ENCODE measurements at places on chromosomes 7 and 10. TPM values are rescaled to one million over a fixed set of nuclear protein-coding genes. Genes with fewer than 3 reads are reported as not detected.

DNA sequence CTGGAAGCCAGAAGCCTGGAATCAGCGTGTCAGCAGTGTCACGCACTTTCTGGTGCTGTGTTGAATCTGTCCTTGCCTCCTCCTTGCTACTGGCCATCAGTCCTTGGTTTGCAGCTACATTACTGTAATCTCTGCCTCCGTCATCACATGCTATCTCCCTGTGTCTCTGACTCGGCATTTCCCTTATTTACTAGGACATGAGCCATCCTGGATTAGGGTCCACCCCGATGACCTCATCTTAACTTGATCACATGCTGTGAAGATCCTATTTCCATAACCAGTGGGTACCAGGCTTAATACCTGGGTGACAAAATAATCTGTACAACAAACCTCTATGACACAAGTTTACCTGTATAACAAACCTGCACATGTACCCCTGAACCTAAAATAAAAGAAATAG, 518.0 kb upstream of the KLF6 start:
- H3K4me1 ChIP-seq, result peaks cover 13% of the 10 kb centered on the region
- no peaks in the 10 kb centered on the region for H3K36me3 ChIP-seq
- H3K4me3 ChIP-seq, result no peak overlapping the region
- no peak for DNase-seq

GRCh38 chr7:129607471-129608120, 3.9 kb upstream of the NRF1 start:
- DNase-seq, result no peak
- H3K36me3 ChIP-seq, result no peaks in the 10 kb centered on the region
- no peak overlapping the region for H3K27ac ChIP-seq
- H3K4me3 ChIP-seq, result no peak overlapping the region

DNA sequence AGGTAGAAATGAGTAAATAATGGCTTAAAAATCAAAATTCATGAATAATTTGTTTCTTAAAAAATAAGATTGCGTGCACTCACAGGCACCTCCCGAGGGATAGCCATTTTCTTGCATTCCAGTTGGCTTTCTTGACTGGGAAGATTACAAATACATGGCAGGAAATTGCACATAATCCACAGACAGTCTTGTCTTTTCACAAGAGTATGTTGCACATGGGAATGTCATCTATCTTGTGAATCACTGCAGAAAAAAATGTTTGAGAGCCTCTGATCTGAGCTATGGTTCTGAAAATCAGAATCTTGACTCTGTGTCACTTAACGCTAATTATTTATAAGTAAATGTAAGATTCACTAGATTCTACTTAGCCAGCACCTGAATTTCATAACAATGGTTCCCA, 74.1 kb upstream of the PRKG1 start:
- H3K27ac ChIP-seq, result no peak overlapping the region
- no peak for DNase-seq
- no peak overlapping the region for H3K4me3 ChIP-seq
- H3K27me3 ChIP-seq, result no peaks in the 10 kb centered on the region
- H3K4me1 ChIP-seq, result no peaks in the 10 kb centered on the region

GRCh38 chr7:82019551-82020475, 250.0 kb upstream of the HGF start:
- no peaks in the 10 kb centered on the region for H3K27me3 ChIP-seq
- peaks cover 30% of the 10 kb centered on the region for H3K4me1 ChIP-seq
- no peaks in the 10 kb centered on the region for H3K36me3 ChIP-seq
- no peak for DNase-seq

Gene EVX1
- total RNA-seq, result not detected

- no peaks in the 10 kb centered on the region for H3K4me1 ChIP-seq
- H3K27me3 ChIP-seq, result no peaks in the 10 kb centered on the region
- no peak for DNase-seq
- peak overlapping the region; percentile 79 for H3K27ac ChIP-seq
- H3K4me3 ChIP-seq, result no peak overlapping the region
Observed at GRCh38 chr10:5970527-5970926, 6.8 kb downstream of the IL15RA start.

- H3K27ac ChIP-seq, result no peak overlapping the region
- H3K27me3 ChIP-seq, result no peaks in the 10 kb centered on the region
- H3K36me3 ChIP-seq, result peaks cover 21% of the 10 kb centered on the region
Observed at GRCh38 chr7:42046483-42046882, 190.5 kb downstream of the GLI3 start.

DNA sequence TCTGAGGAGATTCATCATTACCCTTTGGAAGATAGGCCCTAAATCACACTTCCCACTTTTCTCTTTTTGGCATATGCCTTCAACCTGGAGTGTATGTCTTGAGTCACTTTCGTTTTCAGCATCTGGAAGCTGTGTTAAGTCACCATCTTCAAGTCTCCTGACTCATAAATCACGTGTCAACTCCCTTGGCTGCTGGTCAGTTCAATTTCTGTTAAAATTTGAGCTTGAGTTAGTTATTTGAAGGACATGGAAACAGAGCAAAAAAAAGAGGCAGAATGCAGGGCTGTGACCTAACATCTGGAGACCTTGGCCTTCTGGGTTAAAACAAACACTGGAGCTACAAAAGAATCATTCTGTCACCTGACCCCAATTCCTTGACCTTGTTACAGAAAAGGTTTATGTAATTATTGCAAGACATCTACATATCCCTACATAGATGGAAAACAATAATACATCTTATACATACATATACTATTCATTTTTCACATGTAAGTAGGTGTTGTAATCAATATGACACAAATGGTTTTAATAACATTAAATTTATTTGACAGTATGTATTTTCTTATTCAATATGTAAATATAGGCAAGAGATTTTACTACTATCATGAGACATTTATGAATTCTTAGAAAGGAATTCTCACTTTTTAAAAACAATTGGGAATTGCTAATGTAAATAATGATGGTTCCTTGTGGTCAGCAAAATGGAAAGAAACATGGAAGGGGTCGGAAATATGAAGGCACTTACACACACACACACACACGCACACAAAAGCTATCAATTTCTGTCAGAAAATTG, 169.7 kb upstream of the PHYHIPL start:
- peak overlapping the region; percentile 12 for H3K27ac ChIP-seq
- H3K36me3 ChIP-seq, result no peaks in the 10 kb centered on the region
- H3K4me1 ChIP-seq, result no peaks in the 10 kb centered on the region
- H3K27me3 ChIP-seq, result no peaks in the 10 kb centered on the region

- DNase-seq, result no peak
- no peaks in the 10 kb centered on the region for H3K4me1 ChIP-seq
- H3K4me3 ChIP-seq, result no peak overlapping the region
- no peaks in the 10 kb centered on the region for H3K36me3 ChIP-seq
- no peak overlapping the region for H3K27ac ChIP-seq
Observed at GRCh38 chr7:15389073-15389472, 172.7 kb downstream of the AGMO start.

Gene PLXNA4
- total RNA-seq, result 13.6 TPM

Gene HABP2
- not detected for total RNA-seq

GRCh38 chr7:19728716-19729115, 19.9 kb upstream of the POLR1F start:
- no peak overlapping the region for H3K4me3 ChIP-seq
- no peaks in the 10 kb centered on the region for H3K27me3 ChIP-seq
- H3K4me1 ChIP-seq, result no peaks in the 10 kb centered on the region
- H3K36me3 ChIP-seq, result no peaks in the 10 kb centered on the region
- no peak for DNase-seq

DNA sequence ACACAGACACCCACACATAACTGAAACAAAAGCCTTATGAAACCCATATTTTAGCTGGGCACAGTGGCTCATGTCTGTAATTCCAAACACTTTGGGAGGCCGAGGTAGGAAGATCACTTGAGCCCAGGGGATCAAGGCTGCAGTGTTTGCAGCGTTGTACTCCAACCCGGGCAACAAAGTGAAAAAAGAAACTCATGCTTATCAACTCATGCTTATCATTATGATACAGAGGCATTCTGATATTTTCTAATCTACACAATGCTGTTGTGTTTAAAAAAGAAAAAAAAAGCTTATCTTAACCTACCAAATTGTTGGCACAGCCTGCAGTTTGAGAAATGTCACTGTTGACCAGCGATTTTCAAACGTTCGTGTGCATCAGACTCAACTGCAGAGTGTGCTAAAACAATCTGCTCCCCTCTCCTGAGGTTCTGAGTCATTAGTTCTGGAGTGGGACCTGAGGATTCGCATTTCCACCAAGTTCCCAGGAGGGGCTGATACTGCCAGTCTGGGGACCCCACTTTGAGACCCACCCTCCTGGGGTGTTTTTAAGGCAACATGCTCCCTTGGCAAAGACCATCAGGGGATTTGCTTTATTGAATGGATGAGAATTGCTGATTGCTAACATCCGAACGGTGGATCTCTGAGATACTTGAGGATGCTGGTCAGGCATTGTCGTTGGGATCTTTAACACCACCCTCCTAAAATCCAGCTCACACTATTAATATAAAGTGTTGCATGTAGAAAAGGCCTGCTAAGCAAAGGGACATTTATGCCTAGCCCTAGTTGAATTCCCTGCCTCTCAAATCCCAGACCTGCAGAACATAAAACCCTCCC, 16.2 kb downstream of the CHST3 start:
- H3K27me3 ChIP-seq, result no peaks in the 10 kb centered on the region
- peak overlapping the region; percentile 68 for H3K27ac ChIP-seq
- no peak for DNase-seq
- no peaks in the 10 kb centered on the region for H3K36me3 ChIP-seq

Gene CYP26A1
- not detected for total RNA-seq

- no peak overlapping the region for H3K27ac ChIP-seq
- H3K4me3 ChIP-seq, result no peak overlapping the region
- no peaks in the 10 kb centered on the region for H3K27me3 ChIP-seq
- no peaks in the 10 kb centered on the region for H3K36me3 ChIP-seq
- peaks cover 7% of the 10 kb centered on the region for H3K4me1 ChIP-seq
Observed at GRCh38 chr7:15848901-15849300, 162.4 kb upstream of the MEOX2 start.

GRCh38 chr7:28208506-28208905, 27.9 kb upstream of the JAZF1 start:
- H3K4me3 ChIP-seq, result no peak overlapping the region
- DNase-seq, result no peak
- H3K4me1 ChIP-seq, result no peaks in the 10 kb centered on the region
- H3K27me3 ChIP-seq, result peaks cover 3% of the 10 kb centered on the region
- H3K36me3 ChIP-seq, result no peaks in the 10 kb centered on the region
- no peak overlapping the region for H3K27ac ChIP-seq

GRCh38 chr7:25132430-25132829, 7.4 kb upstream of the CYCS start:
- H3K27me3 ChIP-seq, result no peaks in the 10 kb centered on the region
- no peaks in the 10 kb centered on the region for H3K4me1 ChIP-seq
- H3K27ac ChIP-seq, result no peak overlapping the region
- H3K36me3 ChIP-seq, result no peaks in the 10 kb centered on the region

Gene ZNF117
- 3.2 TPM for total RNA-seq

DNA sequence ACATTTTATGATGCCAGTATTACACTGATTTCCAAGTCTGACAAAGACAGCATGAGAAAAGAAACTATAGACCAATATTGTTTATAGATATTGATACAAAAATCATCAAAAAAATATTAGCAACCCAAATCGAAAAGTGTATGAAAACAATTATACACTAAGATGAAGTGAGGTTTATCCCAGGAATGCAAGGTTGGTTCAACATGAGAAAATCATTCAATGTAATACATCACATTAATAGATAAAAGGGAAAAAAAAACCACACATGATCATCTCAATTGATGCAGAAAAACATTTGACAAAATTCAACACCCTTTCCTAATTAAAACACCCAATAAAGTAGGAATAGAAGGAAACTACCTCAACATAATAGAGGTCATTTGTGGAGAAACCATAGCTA, 153.9 kb downstream of the DNAJC1 start:
- DNase-seq, result no peak
- H3K4me3 ChIP-seq, result no peak overlapping the region

- DNase-seq, result peak; percentile 64
- no peaks in the 10 kb centered on the region for H3K36me3 ChIP-seq
- H3K4me3 ChIP-seq, result no peak overlapping the region
- H3K27me3 ChIP-seq, result no peaks in the 10 kb centered on the region
- H3K27ac ChIP-seq, result peak overlapping the region; percentile 88
- peaks cover 49% of the 10 kb centered on the region for H3K4me1 ChIP-seq
Observed at GRCh38 chr10:71998840-71999194, 34.6 kb downstream of the CHST3 start.

- no peak overlapping the region for H3K27ac ChIP-seq
- H3K36me3 ChIP-seq, result no peaks in the 10 kb centered on the region
- DNase-seq, result no peak
- no peaks in the 10 kb centered on the region for H3K4me1 ChIP-seq
Observed at GRCh38 chr7:12493407-12493806, 77.1 kb upstream of the SCIN start.

Gene ZCWPW1
- total RNA-seq, result 5.3 TPM

GRCh38 chr7:42726066-42726785, 185.6 kb downstream of the C7orf25 start:
- no peak for DNase-seq
- H3K27me3 ChIP-seq, result no peaks in the 10 kb centered on the region
- H3K27ac ChIP-seq, result no peak overlapping the region
- no peaks in the 10 kb centered on the region for H3K36me3 ChIP-seq

DNA sequence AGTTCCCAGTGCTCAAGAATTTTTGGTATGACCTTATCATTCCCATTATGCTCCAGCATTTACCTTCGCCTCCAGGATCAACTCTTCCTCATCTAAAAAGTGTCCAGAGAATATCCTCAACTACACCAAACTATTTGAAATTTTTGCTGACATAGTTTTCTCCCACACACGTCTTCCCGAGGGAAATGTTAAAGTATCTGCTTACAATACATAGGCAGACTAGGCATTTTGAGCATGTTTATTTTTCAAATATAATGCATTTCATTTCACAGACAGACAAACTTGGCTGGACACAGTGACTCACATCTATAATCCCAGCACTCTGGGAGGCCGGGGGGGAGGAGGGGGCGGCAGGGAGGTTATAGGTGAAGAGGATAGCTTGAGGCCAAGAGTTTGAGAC, 177.1 kb upstream of the TRIM24 start:
- DNase-seq, result no peak
- H3K27ac ChIP-seq, result no peak overlapping the region

DNA sequence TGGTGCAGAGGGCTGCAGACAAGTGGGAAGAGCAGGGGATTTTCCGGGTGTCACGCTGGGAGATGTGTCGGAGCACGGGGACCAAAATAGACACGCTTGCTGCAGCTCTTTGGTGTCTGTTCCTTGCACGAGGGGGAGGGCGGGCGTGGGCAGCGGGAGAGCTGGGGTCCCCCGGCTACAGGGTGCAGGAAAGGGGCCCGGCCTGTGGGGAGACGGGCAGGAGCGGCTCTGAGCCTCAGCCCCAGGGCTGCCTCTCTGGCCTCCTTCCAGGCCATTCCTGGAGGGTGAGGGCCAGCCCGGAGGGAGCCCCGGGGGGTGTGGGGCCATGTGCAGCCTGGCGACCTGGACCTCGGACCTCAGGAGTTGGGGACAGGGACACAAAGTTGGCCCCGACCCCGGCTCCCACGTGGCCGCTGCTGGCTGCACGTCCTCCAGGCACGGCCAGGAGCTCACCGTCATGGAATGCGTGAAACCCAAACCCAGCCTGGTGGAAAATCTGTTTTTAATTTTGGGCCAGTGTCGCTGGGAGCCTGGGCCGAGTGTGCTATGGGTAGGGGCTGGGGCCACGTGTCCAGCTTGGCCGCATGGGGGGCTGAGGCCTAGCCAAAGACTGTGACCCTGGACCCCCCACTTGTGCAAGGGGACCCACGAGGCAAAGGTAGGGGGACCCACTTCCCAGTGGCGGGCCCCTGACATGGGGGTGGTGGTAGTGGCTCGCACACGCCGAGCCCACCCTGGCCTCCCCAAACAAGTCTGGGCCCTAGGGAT, 6.6 kb downstream of the TTYH3 start:
- H3K4me1 ChIP-seq, result peaks cover 69% of the 10 kb centered on the region
- H3K36me3 ChIP-seq, result no peaks in the 10 kb centered on the region
- H3K27me3 ChIP-seq, result no peaks in the 10 kb centered on the region
- no peak overlapping the region for H3K4me3 ChIP-seq
- peak; percentile 64 for DNase-seq
- H3K27ac ChIP-seq, result peak overlapping the region; percentile 55
